Mucosa of gallbladder (tissue), 1 donor: ENCODE measurements at places on chromosomes 5 and 9. TPM values are rescaled to one million over a fixed set of nuclear protein-coding genes. Genes with fewer than 3 reads are reported as not detected.

GRCh38 chr9:136961279-136962065 lies 9.4 kb downstream of the LCN12 start:
- DNase-seq = no peak

HMCN2 gene
- total RNA-seq = 1.8 TPM

DNA sequence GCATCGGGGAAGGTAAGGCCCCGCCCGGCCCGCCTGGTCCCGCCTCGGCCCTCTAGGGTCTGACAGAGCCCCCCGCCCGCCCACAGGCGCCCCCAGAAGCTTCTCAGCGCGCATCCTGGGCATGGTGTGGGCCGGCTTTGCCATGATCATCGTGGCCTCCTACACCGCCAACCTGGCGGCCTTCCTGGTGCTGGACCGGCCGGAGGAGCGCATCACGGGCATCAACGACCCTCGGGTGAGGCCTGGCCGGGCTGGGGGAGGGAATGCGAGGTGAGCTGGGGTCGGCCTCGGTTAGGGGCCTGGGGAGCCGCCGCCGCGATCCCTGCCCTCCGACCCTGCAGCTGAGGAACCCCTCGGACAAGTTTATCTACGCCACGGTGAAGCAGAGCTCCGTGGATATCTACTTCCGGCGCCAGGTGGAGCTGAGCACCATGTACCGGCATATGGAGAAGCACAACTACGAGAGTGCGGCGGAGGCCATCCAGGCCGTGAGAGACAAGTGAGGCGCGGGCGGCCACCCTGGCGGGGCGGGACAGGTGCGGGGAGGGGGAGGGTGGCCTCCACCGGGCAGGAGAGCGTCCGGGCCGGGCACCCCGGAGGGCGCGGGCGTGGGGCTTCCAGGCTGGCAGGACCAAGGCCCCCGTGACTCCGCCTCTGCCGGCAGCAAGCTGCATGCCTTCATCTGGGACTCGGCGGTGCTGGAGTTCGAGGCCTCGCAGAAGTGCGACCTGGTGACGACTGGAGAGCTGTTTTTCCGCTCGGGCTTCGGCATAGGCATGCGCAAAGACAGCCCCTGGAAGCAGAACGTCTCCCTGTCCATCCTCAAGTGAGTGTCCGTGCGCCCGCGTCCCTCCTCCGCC lies 7.1 kb downstream of the LRRC26 start:
- no peak for DNase-seq

DNA sequence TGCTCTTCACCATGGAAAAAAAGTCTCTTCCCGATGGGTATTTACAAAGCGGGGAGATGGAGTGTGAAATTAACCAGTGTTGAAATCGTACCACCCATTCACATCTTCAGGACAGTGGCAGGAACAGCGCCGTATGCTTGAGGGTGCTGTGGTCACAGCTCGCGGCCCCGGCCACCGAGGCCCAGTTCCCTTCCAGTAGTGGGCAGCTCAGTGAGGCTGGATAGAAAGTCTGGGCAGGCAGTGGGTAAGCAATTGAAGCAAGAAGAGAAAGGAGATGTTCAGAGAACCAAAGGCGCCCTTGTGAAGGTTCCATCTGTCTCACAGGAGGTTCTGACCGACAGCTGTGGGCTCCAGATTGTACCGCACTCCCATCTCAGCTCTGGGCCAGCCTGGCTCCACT lies 59.1 kb downstream of the SECISBP2 start:
- DNase-seq = no peak

- DNase-seq = no peak
These were observed 297.0 kb upstream of the KLF4 start for GRCh38 chr9:107786561-107786960.

GLRA1 gene
- not detected for total RNA-seq

DNA sequence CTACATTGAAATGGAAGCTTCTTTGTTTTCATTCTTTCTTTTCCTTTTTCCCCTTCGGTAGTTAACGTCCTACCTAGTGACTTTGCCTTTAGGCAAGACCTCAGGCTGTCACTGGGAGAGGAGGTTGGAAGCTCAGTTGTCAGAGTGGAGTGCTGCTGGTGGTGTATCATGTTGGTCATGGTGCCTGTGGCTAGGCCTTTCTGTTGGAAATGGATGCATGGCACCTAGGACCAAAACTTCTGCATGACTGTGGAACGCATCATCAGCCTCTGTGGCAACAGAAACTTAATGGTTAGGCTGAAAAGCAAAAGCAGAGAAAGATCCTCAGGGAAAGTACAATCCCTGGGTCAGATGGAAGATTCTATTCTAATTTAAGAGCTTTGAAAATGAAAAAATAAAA lies 57.9 kb downstream of the OSTF1 start:
- DNase-seq = no peak

DNA sequence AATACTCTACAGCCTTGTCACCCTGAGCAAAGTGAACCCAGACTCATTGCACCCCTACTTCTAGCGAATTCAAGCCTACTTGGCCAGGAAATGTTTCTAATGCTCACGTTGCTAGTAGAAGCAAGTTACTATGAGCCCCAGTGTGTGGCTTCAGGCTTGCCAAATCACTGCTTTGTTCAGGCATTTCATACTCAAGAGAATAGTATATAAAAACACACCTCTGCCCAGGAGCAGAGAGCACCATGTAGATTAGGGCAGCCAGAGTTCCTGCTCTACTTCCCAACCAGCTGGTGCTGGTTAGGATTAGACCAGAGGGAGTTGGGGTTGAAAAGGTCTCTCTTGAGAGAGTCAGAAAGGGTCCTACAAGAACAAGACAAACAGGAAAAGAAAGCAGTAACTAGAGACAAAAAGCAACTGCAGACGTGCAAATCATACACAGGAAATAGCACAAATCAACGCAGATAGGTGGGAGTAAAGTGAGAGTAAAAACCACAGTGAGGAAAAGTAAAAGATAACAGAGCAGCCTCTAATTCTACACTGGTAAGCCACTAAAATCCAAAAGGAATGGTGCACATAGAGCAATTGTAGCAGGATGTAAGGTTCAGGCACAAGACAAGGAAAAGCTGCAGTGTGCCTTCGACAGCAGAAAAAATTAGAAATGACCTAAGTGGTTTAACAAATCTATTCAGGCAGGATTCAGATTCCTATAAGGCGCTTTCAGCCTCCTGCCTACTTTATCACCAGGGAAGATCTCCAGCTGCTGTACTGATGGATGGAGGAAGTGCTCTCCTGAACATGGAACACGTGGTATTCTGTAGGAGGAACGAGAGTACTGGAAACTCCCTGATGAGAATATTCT lies 49.6 kb upstream of the KIF2A start:
- no peak for DNase-seq

GRCh38 chr9:111197256-111197655 lies 132.8 kb downstream of the OR2K2 start:
- DNase-seq = no peak

DNA sequence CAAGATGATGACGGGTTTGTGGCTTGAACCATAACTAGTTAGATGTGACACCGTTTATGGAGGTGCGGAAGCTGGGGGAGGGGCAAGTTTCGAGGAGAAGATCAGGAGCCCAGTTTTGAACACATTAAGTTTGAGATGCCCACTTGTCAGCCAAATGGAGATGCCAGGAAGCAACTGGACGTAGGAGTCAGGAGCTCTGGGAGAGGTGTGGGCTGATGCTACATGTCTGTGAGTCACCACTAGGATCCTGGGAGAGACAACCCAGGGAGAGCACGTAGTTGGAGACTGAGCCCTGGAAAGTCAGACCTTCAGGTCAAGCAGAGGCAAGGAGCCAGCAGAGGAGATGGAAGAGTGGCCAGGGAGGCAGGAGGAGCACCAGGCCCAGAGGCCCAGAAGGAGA lies 48.8 kb upstream of the SLC25A51 start:
- DNase-seq = no peak

DNA sequence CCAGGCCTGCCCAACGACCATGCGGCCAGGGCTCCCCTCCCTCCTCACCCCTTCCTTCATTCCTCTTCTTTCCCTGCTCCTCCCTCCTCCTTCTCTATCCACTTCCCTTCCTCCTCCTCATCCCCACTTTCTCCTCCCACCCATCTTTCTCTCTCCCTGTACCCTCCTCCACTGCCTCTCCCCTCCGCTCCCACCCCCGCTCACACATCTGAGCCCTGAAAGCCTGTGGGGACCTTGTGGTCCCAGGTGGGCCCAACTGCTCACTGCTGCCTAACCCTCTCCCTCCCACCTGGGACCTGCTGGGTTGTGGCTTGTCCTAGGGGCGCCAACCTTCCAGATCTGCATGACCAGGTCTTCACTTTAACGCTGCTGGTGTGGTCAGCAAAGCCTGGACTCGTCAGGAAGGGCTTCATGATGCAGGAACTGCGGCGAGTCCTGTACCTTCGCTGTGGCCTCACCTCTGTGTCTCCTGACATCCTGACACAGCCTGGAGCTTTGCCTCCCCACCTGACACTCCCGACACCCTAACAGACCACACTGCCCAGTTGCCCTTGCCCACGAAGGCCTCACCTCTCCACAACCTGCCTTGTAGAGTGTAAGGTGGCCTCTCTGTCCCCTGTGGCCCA lies 34.6 kb downstream of the C5orf15 start:
- DNase-seq = no peak

GRCh38 chr9:89863837-89864236 lies 259.0 kb downstream of the GADD45G start:
- no peak for DNase-seq

DNA sequence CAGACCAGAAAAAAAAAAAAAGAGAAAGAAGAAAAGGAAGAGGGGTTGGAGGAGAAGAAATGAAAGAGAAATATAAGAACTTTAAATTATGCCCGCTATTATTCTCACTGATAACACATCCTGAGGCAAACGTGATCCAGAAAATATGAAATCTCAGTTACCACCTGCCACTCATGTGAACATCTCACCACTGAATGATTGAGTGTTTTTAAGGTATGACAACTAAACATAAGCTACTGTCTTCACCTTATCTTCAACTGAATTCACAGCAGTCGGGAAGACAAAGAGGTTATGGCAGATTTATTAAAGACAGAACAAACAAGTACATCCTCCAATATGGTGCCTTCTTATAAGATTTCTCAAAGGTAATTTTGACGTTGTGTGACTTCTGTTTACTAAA lies 327.9 kb downstream of the TMEM161B start:
- no peak for DNase-seq

GRCh38 chr5:2900360-2900759 lies 148.9 kb upstream of the IRX2 start:
- no peak for DNase-seq

STOM gene
- total RNA-seq = 259 TPM

SELENOP gene
- total RNA-seq = 510 TPM

- DNase-seq = no peak
These were observed 43.4 kb downstream of the DUSP1 start for GRCh38 chr5:172727551-172727950.

- DNase-seq = no peak
These were observed 22.4 kb downstream of the NMRK1 start for GRCh38 chr9:75065510-75065909.

DNA sequence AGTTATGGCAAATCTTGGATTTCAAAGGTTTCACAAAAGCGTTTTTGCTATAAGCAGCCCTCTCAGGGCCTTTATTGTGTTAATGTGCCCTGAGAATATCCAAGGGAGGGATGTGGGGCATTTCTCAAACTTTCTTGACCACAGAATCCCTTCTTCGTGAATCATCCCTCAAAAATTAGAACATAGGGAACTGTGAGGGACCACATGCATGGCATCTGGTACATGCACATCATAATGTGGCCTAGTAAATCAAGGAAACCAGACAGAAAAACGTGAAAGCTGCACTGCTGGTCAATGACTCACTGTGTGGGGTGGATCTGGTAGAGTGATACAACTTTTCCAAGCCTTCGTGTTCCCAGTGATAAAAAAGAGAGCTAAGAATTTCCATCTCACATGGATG lies 22.4 kb downstream of the DDX31 start:
- no peak for DNase-seq

CD180 gene
- 1.6 TPM for total RNA-seq

CFAP77 gene
- not detected for total RNA-seq
